ENCODE measurements at places on chromosomes 16 and 17. TPM values are rescaled to one million over a fixed set of nuclear protein-coding genes. Genes with fewer than 3 reads are reported as not detected.

DNA sequence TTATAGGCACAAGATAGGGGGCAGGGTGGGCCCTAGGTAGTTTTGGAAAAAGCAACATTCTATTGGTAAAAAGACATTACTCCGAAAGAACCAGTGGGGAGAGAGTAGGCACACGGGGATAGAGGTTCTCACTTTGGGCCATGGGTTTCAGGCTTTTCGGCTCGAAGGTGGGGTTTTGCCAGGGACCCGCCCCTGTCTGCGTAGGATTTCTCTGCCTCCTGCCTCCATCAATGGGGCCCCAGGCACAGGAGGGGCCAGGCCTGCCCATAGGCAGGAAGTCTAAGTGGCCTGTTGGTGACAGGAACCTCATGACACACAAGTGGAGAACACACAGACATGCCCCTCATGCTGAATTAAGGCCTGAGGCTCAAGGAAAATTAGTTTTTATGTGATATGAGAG, 57.5 kb downstream of the RNF213 start:
- DNase-seq = no peak

DNA sequence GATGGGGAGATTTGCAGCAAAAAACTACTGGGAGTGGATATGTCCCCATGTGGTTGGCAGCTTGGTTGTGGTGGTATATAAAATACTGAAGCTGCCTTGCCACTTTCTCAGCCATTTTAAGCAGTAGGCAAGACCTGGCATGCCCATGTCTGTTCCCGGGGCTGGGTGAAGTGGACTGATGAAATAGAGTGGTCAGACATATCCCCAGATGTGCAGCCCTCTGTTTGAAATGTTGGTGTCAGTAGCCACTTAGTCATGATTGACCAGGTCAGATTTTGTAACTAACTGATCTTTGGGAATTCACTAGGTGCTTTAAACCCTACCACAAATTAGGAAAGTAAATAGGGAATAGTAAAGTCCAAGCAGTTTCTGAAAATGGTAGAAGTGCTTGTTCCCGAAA, 151.6 kb downstream of the PHKB start:
- no peak for DNase-seq

DNA sequence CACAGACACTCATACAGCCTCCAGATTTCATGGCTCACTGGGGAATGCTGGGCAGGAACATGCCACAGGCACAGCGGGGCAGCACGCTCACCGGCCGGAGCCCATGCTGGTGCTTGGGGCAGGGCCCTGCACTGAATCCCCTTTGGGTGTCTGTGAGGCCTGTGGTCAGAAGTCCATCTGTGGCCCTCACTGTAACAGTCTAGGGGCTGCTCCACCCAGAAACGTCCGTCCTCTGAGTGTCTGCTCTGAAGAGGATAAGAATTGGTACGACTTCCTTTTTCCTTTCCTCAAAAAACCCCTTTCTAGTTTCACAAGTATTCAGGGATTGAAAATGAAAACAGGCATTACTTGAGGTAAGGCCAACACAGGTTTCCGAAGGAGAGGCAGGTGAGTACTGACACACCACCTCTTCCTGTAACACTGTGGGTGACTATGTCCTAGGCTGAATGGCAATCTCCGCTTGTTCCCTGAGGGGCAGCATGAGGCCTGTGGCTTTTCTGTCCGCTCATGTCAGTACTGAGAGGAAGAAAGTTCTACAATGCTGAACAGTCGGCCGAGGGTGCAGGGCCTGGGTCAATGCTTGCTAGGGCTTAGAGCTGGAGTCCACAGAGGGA, 42.5 kb downstream of the TMEM11 start:
- peak; percentile 35 for DNase-seq

GRCh38 chr16:54173490-54173889, 113.1 kb downstream of the IRX3 start:
- DNase-seq = no peak

DNA sequence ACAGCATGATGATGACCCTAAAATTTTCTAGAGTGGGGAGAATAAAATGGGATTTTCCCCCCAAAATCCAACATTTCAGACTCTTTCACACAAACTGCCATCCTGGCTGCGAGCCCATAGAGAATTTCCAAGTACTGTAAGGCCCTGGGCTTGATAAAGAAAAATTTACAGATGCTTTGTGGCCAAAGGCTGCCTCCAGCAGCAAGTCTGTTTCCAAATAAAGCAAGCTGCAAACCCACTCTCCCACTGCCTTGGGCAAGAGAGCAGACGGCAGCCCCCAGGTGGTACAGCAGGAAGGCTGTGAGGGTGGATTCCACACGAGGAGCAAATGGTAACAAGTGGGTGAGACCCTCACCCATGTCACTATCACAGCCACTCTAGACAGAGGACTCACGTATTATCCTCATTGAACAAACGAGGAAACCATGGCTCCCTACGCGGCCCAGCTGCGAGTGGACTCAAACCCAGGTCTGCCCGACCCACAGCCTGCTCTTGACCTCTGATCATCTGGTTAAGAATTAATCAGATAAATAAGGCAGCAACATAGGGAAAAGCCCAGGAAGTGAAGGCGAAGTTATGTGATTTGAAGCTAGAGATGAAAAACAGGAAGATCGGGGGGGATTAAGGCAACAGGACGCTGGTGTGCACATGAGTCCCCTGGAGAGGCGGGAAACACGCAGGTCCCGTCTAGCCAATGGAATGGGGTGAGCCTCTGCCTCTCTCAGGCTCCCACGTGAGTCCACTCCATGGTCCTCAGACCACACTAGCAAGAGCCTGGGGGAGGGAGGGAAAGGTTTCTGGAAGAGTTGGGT, 37.4 kb downstream of the AXIN2 start:
- DNase-seq = no peak

GRCh38 chr16:1354815-1355540, 3.2 kb downstream of the GNPTG start:
- DNase-seq = no peak

The ZP2 gene
- total RNA-seq = not detected

The ACSM2B gene
- 535 TPM for total RNA-seq

All from left lobe of liver (tissue), 2 donors.